Glutamatergic neuron (in vitro differentiated cells): ENCODE measurements at places on chromosomes 4 and X. TPM values are rescaled to one million over a fixed set of nuclear protein-coding genes. Genes with fewer than 3 reads are reported as not detected.

The SSX1 gene
- not detected for total RNA-seq

The PSMD10 gene
- 26.2 TPM for total RNA-seq

The SPACA5 gene
- not detected for total RNA-seq

The MAGEH1 gene
- total RNA-seq, result 29.8 TPM

The MAP9 gene
- total RNA-seq, result 8.1 TPM

The GLOD5 gene
- total RNA-seq, result not detected

The PHOX2B gene
- 101 TPM for total RNA-seq

The UNC5C gene
- total RNA-seq, result 41.2 TPM

The OTC gene
- total RNA-seq, result not detected

The NDP gene
- total RNA-seq, result not detected

The BCORL1 gene
- 14.7 TPM for total RNA-seq

The ARX gene
- total RNA-seq, result 0.98 TPM

The UGT2B17 gene
- total RNA-seq, result not detected

The ARMCX4 gene
- 22.1 TPM for total RNA-seq

The TLR2 gene
- total RNA-seq, result not detected

The SSX3 gene
- not detected for total RNA-seq
